ENCODE measurements at places on chromosomes 12 and 14. TPM values are rescaled to one million over a fixed set of nuclear protein-coding genes. Genes with fewer than 3 reads are reported as not detected.

Gene RERG
- 34.0 TPM for total RNA-seq

Gene SLC39A5
- total RNA-seq, result 1.3 TPM

Gene DAO
- not detected for total RNA-seq

Gene CACNA2D4
- 0.09 TPM for total RNA-seq

Gene CSAD
- 125 TPM for total RNA-seq

Gene IL26
- not detected for total RNA-seq

Gene IKZF4
- total RNA-seq, result 16.2 TPM

Gene ACSM4
- not detected for total RNA-seq

Gene PTGER2
- 7.2 TPM for total RNA-seq

Gene PROX2
- not detected for total RNA-seq

Gene VWF
- total RNA-seq, result 0.24 TPM

Gene NTS
- not detected for total RNA-seq

Gene UNG
- total RNA-seq, result 49.0 TPM

Gene DNAJC22
- 14.4 TPM for total RNA-seq

Gene PARP11
- total RNA-seq, result 16.3 TPM

Gene PMCH
- not detected for total RNA-seq

Gene NXPH4
- 3.3 TPM for total RNA-seq

Gene CSRP2
- total RNA-seq, result 81.8 TPM

Gene TRPV4
- 3.7 TPM for total RNA-seq

Gene ESPL1
- total RNA-seq, result 20.8 TPM

Gene CEBPE
- not detected for total RNA-seq

Gene ESR2
- total RNA-seq, result 0.44 TPM

Gene IFNG-AS1
- total RNA-seq, result not detected

Gene VRTN
- total RNA-seq, result not detected

Gene NFATC4
- 298 TPM for total RNA-seq

Gene KLRD1
- total RNA-seq, result 0.81 TPM

Gene RNASE7
- 0.66 TPM for total RNA-seq

Gene RHEBL1
- 0.43 TPM for total RNA-seq

Gene SLC10A1
- not detected for total RNA-seq

Gene GARIN6
- not detected for total RNA-seq

Gene KRT77
- not detected for total RNA-seq

Gene SDS
- not detected for total RNA-seq

Gene MANSC4
- total RNA-seq, result 0.29 TPM

Gene SMIM41
- total RNA-seq, result not detected

Gene NRL
- total RNA-seq, result 2.0 TPM

Gene DBX2
- not detected for total RNA-seq

Gene TMPRSS12
- 0.27 TPM for total RNA-seq

Gene TEX22
- total RNA-seq, result 4.5 TPM

Gene NANOG
- total RNA-seq, result 0.32 TPM

Gene KLHDC1
- 6.6 TPM for total RNA-seq

Data from mesothelial cell of epicardium (in vitro differentiated cells).